ENCODE measurements at places on chromosomes 1 and 21.

DNA sequence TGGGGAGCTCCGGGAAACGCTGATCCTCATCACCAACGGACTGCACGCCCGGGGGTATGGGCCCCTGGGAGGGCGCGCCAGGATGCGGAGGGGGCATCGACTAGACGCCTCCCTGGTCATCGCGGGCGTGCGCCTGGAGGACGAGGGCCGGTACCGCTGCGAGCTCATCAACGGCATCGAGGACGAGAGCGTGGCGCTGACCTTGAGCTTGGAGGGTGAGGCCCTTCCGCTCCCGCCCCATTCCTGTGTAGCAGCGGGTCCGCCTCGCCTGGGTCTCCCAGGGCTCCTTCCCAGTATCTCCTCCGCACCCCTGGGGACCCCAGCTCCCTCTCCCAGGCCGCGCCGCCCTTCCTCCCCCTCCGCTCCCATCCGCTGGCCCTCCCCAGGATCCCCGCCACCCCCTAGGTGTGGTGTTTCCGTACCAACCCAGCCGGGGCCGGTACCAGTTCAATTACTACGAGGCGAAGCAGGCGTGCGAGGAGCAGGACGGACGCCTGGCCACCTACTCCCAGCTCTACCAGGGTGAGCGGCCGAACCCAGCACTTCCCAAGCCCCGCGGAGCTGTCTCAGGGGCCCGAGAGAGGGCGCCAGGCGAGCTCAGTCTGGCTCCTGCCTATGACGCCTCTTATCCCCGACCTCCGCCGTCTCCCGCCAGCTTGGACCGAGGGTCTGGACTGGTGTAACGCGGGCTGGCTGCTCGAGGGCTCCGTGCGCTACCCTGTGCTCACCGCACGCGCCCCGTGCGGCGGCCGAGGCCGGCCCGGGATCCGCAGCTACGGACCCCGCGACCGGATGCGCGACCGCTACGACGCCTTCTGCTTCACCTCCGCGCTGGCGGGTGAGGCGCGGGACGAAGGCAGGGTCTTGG is 5.0 kb downstream of the HAPLN2 start:
- DNase-seq: peak; percentile 28

- no peak for DNase-seq
These were observed 192.2 kb downstream of the ROR1 start for GRCh38 chr1:63966016-63966415.

DNA sequence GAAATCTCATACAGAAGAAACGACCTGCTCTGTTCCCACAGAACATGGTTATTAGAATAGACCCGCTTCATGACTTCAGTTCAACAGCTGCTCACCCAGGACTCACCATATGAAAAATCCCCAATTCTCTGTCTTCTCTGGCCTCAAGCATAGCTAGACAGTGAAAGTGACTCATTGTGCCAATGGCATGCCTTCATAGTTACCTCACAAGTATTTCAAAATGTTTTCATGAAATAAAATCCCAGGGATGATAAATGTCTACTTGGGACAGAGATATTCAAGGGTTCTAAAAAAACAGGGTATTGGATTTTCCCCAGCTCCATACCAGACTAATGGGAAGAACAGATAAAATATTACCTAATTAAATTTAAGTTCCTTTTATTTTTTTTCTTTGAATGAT is 82.3 kb downstream of the NOTCH2 start:
- peak; percentile 97 for DNase-seq

DNA sequence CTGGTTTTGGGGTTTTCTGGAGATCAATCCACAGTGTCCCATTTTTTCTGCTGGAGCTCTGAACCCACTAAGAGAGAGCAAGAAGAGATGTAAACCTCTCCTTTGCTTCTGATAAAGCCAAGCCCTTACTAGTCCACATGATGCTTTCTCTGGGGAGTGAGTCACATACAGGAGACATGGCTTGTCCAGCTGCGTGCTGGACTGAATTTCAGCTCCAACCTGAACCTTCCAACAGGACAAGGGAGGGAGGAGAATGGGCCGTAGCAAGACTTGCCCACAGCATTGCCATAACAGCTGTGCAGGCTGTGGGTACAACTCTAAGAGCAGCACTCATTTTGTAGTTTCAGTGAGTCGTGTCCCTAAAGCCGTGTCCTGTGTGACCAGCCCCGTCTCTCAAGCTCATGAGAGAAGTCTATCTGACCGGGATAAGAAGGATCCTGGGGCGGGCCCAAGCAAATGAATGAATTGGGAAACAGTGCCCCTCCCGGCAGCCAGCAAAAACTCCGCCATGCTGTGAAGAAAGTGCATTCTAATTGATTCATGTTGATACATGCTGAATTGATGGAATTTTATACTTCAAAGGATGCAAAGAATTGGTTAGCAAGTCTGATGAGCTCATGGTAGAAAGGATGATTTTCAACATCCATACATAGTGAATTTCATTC is 195.2 kb downstream of the GABPA start:
- peak; percentile 39 for DNase-seq

GRCh38 chr1:177631770-177632169 is 338.1 kb downstream of the SEC16B start:
- no peak for DNase-seq

DNA sequence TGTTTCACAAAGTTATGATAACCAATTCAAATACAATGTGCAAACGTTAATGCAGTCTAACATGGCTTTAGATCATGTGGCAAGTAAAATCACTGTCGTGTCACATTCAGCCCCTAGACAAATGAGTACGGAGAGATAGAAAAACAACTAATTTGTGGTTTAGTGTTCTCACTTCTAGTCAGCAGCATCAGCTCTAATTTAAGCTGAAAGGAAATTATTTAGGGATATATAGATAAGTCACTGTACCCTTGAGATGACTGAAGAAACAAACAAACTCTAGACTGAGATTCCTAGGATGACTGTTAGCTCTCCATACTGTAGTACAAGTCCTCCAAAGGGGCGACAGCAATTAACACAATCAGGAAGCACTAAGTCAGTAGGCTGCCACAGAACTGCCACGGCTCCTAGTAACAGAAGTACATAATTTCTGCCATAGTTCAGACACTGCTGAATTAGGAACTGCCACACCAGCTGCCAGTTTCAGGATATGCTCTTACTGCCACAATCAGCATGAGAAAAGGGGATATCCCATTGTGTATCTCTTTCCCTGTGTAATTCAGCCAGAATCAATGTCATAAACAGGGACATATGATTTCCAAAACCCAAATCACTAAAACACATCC is 150.4 kb upstream of the NEGR1 start:
- DNase-seq: no peak

DNA sequence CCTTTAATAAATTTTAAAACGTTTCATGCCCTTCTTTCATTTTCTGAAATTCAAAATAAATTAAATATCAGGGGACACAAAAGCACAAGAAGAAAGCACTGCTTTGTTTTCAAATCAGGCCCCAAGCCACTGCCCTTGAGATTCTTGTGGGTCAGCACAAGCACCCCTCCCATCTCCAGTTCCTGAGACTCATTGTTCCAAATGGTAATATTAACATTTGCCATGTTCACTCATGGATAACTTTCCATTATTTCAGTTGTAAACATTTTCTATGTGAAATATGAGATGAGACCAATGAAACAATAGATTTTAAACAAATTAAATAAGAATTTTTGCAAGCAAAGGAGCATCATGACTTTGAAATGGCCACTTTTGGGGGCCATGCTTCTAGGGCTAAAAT is 7.7 kb downstream of the OVAAL start:
- no peak for DNase-seq

- DNase-seq: no peak
These were observed 7.7 kb downstream of the CACNA1E start for GRCh38 chr1:181490740-181491712.

GRCh38 chr1:44447051-44447810 is 42.2 kb downstream of the RNF220 start:
- DNase-seq: peak; percentile 3

DNA sequence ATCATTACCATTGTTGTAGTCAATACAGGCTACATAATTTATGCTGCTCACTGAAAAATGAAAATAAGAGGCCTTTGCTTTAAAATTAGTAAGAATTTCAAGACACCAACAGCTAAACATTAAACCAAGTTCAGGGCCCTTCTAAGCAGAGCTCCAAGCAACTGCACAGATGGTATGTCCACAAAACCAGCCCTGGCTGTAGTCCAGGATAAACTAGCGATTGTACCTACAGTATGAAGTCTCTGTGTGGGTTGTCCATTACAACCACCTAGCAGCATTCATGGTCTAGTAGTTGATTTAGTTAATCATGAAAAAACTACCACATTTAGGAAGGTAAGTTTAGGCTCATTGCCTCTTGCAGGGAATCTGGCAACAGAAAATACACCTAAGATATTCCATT is 35.3 kb downstream of the CLCA4 start:
- no peak for DNase-seq

DNA sequence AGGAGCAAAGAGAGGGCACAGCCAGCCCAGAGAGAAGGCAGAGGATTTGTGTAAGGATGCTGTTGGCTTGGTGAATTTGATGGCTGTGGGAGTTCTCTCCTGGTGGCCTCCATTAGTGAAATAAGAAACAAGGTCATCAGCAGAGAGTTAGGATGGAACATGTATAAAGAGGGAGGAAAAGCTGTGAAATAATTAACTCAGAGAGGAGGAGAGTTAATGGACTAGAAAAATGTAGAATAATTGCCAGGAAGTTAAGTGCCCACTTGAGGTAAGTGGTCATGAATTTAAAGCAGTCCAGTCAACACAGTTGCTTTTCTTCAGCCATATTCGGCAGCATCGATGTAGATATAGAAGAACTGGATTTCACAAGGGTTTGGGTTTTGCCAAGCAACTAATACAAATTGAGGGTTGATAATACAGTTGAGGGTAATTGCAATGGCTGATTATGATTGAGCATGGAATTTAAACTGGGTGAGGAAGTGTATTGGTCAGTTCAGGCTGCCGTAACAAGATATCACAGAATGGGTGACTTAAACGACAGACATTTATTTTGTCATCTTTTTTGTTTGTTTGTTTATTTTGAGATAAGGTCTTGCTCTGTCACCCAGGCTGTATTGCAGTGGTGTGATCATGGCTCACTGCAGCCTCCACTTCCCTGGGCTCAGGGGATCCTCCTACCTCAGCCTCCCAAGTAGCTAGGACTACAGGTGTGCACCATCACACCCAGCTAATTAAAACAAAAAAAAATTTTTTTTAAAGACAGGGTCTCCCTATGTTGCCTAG is 31.7 kb upstream of the KLF17 start:
- DNase-seq: no peak

DNA sequence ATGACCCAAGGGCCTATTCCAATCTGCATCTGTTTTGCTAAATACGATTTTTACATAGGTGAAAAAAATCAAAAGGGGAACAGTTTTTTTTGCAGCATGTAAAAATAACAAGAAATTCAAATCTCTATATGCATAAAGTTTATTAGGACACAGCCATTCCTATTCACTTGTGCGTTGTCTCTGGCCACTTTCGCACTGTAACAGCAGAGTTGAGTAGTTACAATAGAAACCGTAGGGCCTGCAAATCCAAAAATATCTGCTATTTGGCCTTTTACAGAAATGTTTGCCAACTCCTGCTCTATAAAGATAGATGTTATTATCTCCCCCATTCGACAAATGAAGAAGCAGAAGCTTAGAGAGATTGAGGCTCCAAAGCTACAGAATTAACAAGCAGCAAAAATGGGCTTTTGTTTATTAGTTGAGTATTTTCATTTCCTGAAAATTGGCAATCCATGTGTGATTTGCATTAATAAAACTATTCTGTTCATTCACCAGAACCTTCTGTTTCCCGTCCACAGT is 5.5 kb downstream of the DYNLT5 start:
- DNase-seq: no peak

GRCh38 chr1:227895828-227896685 is 51.7 kb downstream of the WNT9A start:
- DNase-seq: no peak

DNA sequence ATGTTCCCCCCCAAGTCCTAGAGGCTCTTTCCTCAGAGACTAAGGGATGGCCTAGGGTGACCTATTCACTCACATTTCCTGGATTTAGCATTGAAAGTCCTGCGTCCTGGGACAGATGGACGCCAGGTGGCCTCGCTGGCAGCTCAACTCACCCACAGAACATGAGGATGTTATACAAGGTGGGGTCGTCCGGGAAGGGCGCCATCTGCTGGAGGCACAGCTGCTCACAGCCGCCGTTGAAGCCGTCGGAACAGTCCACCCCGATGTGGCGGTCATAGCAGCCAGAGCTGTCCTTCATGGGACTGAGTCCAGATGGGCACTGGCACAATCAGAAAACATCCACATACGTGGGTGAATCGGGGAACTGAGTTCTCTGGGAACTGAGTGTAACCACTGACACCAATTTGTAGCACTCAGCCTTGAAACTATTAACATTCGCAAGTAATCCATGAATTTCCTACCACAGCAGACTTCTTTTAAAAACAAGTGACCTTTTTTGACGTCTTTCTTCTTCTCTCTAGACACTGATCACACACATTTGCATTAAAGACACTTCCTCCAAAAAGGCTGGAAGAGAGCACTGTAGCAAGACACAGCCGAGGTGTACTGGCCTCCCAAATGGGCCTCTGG is 215.4 kb downstream of the ASTN1 start:
- DNase-seq: peak; percentile 29

GRCh38 chr1:202765721-202766120 is 42.5 kb downstream of the KDM5B start:
- no peak for DNase-seq

DNA sequence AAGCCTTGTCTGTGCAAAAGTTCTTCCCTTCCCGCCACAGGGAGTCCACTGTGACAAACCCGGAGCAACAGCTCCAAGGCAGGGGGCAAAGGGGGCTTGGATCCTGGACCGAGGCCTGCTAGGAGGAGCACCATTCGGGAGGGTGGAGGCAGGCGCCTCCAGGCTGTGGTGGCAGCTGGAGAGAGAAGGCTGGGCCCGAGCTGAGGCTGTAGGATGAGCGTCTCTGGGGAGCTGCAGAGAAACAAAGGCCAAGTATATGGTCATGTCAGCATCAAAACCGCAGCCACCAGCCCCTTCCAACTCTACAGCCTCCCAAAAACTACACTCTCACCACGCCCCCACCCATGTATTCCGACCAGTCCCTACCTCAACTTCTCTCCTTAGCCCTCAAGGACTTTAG is 579 bp downstream of the SH3BP5L start:
- no peak for DNase-seq

DNA sequence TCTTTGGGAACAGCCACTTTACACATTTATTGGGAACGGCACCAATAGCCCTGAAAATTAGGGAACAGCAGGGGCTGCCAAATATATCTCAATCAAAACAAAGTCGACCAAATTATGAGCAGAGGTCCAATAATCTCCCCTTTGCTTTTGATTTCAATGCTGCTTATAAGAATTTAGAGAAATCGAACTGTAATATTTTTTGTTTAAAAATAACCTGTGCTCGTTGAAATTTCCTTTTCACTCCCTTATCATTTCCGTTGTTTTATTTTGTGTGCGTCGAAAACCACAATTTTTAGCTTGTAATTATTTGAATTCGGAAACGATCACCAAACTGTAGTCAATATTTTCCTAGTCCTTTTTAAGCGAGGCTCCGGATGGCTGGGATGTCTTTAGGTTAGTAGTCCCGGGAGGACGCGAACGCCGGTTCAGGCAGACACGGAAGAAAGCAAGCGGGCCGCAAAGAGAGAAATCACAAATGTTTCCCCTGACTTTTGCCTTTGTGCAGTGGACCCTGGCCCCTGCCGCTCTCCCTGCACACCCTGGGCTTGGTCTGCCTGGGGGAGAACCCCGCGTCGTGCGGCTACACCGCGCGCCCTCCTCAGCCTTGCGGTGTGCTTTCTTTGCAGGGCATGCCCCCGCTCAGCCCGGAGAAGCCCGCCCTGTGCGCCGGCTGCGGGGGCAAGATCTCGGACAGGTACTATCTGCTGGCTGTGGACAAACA is 2.3 kb downstream of the LHX9 start:
- no peak for DNase-seq

Data from fibroblast of lung (primary cell).